ENCODE measurements at places on chromosomes 16 and 17. TPM values are rescaled to one million over a fixed set of nuclear protein-coding genes. Genes with fewer than 3 reads are reported as not detected.

CLEC18C gene
- total RNA-seq: 0.44 TPM

AIPL1 gene
- not detected for total RNA-seq

ZNF205 gene
- total RNA-seq: not detected

ACSM2A gene
- not detected for total RNA-seq

MCRIP2 gene
- total RNA-seq: 17.1 TPM

ZG16 gene
- total RNA-seq: not detected

MAF gene
- total RNA-seq: 139 TPM

FBXW10B gene
- total RNA-seq: not detected

MATCAP1 gene
- 16.0 TPM for total RNA-seq

CLDN6 gene
- total RNA-seq: not detected

KRTAP1-1 gene
- total RNA-seq: not detected
